ENCODE measurements at places on chromosomes 6 and 20.

- DNase-seq: no peak
Observed at GRCh38 chr20:43948455-43948854, 33.8 kb downstream of the TOX2 start.

GRCh38 chr20:49461894-49462620, 20.4 kb downstream of the KCNB1 start:
- no peak for DNase-seq

DNA sequence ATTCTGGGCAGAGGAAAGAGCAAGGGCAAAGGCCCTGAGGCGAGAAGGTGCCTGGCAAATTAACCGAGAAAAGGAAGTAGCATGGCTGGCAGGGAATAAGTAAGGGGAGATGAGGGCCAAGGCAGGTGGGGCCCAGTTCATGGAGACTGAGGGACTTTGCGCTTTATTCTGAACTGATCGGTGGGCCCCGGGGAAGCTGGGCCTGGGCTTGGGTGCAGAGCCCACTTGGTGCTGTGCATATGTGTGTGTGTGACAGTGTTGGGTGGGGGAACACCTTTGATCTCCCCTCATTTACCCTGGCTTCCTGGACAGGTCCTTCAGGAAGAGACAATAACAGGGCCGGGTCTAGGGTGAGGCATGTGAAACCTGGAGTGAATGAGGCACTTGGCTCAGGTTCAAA, 2.9 kb upstream of the MDFI start:
- no peak for DNase-seq

- no peak for DNase-seq
Observed at GRCh38 chr6:159908979-159909378, 18.2 kb downstream of the MAS1 start.

GRCh38 chr6:19860235-19860877, 23.2 kb downstream of the ID4 start:
- no peak for DNase-seq

DNA sequence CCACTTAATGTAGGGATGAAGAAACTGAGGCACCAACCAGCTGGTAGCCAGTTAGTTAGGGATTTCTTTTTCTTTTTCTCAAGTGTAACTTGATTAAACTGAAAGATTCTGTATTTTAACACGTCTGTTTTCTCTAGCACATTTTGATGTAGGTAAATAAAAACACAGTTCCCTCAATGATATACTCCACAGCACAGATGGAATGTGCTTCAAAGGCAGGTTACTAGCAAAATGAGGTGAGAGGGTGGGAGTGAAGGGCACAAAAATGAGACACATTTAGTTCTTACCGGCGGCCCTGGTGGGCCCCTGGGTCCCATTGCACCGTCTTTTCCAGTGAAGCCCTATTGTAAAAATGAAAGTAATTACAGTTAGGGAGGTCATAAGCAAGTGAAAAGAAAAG, 108.9 kb downstream of the COL12A1 start:
- DNase-seq: no peak

DNA sequence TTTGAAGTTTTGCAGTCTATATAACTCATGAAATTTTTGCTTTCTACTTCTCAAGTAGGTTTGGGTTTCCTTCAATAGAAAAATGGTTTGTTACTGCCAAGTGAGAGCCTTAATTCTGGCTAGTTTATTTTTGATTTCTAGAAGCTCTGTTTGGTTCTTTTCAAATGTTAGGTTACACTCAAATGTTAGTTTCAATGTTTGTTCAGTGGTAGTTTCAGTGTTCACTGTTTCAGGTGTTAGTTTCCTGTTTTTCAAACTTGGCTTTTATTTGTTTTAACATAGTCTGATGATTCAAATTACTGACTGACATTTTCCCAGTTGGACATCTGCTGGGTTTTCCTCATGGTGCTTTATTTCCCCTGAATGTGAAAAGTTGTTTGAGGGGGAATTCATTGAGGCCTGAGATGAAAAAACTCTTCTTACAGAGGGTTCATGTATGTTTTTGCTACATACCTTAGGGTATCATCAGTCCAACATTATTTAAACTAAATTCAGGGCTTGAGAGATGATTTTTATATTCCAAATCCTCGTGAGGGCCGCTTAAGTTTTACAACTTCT, 189.0 kb downstream of the JARID2 start:
- no peak for DNase-seq

GRCh38 chr6:169555971-169556617, 145.7 kb downstream of the WDR27 start:
- no peak for DNase-seq

DNA sequence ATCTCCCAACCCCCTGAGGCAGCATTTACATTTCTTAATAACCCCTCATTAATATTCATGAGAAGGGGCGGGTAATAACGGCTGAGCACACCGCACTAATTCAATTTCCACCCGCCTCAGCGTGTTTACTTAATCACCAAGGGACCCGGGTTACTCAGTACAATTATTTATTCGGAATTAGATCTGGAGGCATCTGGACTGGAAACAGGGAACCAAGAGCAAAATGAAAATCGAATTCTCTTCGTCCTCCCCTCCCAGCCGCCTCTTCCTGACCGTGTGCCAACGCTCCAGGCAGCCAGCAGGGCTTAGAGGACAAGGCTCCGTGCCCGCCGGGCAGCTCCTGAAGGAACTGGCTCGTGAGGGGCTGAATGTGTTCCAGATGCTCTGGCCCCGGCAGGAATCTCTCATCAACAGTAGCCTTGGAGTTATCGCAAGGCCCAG, 23.5 kb upstream of the CTNNBL1 start:
- no peak for DNase-seq

- no peak for DNase-seq
Observed at GRCh38 chr6:122894791-122895190, 101.2 kb upstream of the CLVS2 start.

GRCh38 chr6:155224618-155225017, 39.2 kb upstream of the CLDN20 start:
- no peak for DNase-seq

DNA sequence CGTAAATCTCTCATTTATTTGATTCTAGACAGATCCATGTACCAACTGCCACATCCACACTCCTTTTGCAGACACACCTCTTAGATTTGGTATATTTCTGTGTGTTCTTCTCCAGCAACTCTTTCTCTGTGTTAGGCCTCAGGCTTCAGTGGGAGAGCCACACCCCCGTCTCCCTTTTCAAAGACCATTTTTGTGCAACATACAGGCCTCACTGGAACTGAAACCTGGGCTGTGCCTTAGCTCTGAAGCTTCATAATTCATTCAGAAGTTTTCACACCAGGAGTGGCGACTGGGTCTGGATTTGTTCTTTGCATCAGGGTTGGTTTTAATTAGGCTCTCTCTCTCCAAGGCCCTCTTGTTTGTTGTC, 170.2 kb downstream of the THBS2 start:
- no peak for DNase-seq

GRCh38 chr20:24771542-24772061, 177.5 kb upstream of the CST7 start:
- no peak for DNase-seq

- DNase-seq: no peak
Observed at GRCh38 chr6:44762496-44762895, 375.0 kb downstream of the CDC5L start.

- no peak for DNase-seq
Observed at GRCh38 chr6:124423621-124424020, 538.6 kb upstream of the RNF217 start.

- DNase-seq: no peak
Observed at GRCh38 chr20:9353916-9354276, 160.5 kb upstream of the LAMP5 start.

DNA sequence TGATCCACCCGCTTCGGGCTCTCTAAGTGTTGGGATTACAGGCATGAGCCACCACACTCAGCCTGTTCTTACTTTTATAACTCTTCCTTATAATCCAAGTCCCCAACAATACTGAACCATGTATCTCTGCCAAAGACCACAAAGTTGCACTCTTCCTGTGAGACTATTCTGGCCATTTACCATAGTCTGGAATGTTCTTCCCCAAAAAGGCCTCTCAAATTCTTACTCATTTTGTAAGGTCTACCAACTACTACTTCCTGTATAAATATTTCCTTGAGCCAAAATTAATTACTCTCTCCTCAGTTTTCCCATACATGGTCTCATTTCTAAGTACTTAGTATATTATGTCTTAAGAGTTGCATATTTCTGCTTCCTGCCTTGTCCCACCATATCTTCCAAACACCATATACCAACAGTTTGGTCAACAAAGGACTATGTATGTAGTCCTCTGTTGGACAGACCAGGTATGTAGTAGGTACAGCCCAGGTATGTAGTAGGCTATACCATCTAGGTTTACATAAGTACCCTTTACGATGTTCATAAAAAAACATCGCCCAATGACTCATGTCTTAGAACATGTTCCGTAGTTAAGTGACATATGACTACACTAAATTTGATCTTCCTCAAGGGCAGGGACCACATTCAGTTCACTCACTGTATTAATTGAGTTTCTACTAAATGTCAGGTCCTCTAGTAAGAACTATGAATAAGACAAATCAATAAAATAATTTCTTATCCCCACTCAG, 22.0 kb downstream of the RANBP9 start:
- DNase-seq: no peak

DNA sequence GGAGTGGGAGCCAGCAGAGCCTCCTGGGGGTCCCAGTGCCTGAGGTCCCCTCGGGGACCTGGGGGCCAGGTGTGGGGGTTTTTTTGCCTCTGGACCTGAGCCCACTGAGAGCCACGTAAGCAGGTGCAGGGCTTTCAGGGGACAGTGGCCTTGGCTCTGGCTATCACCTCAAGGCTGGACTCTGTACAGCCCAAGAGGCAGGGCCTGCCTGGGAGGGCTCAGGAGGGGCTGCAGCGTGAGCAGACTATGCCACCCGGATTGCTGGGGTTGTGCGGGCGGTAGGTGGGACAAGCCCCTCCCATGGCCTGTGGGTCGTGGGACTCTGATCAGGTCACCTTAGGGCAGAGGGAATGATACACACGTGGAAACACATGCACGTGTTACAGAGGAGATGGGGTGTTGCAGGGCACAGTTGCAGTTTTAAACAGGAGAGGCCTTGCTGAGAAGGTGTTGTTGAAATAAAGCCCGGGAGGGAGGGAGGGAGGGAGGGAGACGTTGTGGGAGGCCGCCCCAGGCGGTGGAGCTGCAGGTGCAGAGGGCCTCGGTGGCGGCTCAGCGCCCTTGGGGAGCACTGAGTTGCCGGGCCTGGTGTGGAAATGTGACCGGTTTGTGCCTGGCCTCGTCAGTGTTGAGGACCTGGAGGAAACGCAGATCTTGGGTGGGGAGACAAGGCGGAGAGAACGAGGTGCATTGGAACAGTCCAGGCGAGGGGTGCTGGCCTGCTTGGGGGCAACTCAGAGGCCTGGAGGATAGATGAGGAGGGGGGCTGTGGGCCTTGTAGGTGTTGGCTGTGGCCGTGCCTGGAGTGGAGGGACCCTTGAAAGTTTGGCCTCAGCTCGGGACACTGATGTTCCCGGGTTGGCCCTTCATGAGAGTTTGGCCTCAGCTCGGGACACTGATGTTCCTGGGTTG, 2.3 kb downstream of the TCEA2 start:
- DNase-seq: no peak

GRCh38 chr20:4130404-4131189, 115.2 kb upstream of the RNF24 start:
- DNase-seq: no peak

DNA sequence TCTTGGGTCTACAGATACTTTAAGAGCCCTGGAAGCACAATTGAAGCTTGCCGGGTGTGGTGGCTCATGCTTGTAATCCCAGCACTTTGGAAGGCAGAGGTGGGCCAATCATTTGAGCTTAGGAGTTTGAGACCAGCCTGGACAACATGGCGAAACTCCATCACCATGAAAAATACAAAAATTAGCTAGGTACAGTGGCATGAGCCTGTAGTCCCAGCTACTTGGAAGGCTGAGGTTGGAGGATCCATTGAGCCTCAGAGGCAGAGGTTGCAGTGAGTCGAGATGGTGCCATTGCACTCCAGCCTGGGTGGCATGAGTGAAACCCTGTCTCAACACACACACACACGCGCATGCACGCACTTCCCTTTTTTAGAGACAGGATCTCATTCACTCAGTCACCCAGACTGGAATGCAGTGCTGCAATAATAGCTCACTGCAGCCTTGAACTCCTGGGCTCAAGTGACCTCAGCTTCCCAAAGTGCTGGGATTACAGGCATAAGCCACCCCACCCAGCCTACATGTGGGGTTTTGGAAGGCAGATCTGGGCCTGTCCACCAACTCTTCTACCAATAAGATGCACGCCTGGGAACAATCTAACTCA, 182.5 kb upstream of the JARID2 start:
- no peak for DNase-seq

GRCh38 chr20:30816182-30816645, 441.2 kb upstream of the DEFB115 start:
- DNase-seq: no peak

DNA sequence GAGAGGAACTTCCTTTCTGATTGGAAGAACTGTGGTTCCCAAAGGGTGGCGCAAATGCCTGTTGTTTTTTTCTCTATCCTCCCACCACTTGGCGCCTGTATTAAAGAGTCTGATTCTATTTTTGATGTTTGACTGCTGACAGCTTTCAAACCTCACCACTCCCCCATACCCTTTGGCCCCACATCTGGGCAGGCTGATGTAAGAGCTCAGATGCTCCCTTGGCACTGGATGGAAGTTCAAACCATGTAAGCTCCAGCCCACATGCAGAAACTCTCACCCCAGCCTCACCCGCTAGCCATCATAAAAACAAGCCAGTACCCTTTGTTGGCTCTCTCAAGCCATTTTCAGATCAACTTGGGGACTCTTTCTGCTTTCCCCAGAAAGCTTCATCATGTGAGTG, 20.0 kb upstream of the TMEM14A start:
- DNase-seq: no peak
